ENCODE measurements at places on chromosomes 7 and 10. TPM values are rescaled to one million over a fixed set of nuclear protein-coding genes. Genes with fewer than 3 reads are reported as not detected.

GRCh38 chr7:44084701-44085100 lies 2.4 kb upstream of the POLM start:
- no peak for DNase-seq

- no peak for DNase-seq
These were observed 371.9 kb upstream of the SHH start for GRCh38 chr7:156184164-156184563.

DNA sequence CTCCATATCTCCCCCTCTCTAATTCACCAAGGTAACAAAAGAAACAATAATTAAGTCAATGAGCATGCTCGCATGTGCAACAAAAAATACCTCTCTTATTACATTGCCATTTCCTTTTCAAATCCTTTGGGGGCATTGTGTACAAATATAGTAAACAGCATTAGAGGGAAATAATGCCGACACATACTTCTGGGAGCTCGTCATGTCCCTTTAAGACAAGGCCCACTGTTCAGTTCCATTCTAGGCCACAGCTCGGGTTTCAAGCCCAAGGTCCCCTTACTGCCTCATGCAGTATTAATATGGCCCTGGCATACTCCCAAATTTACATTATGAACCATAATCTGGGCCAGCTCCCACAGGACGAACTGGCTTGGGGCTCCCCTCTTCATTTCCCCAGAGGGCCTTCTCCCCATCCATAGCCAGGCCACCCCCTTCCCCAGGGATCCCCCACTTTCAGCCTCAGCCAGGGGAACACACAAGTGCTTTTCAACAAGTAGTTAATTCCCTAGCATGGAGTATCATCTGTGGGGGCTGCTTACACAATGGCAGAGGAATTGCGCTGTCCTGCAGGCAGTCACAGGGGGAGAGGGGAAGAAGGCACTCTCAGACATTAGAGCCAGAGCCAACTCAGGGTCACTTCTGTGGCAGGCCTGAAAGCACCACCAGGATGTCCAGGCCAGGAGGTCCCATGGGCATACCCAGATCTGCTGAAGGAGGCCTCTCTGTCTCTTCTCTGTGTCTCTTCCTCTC lies 110.6 kb downstream of the KCNMA1 start:
- DNase-seq = no peak

GRCh38 chr7:29957521-29958310 lies 31.9 kb downstream of the SCRN1 start:
- no peak for DNase-seq

DNA sequence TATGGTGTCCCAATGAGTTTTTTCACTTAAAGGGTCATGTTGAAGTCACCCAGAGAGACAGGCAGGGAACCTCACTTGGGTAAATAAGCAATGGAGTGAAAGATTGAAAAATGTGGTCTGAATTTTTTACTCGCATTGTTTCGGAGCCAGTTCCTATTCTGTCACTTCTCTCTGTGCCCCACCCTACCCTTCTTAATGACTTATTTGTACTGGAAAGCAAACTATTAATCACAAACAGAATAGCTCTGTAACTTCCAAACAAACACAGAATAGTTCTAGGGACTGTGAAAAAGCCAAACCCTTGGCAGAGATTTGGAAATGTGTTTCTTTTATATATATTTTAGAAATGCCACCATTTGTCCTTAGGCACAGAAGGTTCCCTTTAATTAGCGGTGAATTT lies 76.0 kb downstream of the LRMDA start:
- no peak for DNase-seq

GRCh38 chr10:109259293-109259692 lies 664.0 kb downstream of the XPNPEP1 start:
- no peak for DNase-seq

FAM25A gene
- not detected for total RNA-seq

- peak; percentile 54 for DNase-seq
These were observed 123.7 kb upstream of the FAM20C start for GRCh38 chr7:68629-69028.

SOSTDC1 gene
- not detected for total RNA-seq

GRCh38 chr7:66118603-66119002 lies 4.0 kb downstream of the CRCP start:
- no peak for DNase-seq

IL15RA gene
- 32.8 TPM for total RNA-seq

UNC5B gene
- total RNA-seq = 21.1 TPM

DNA sequence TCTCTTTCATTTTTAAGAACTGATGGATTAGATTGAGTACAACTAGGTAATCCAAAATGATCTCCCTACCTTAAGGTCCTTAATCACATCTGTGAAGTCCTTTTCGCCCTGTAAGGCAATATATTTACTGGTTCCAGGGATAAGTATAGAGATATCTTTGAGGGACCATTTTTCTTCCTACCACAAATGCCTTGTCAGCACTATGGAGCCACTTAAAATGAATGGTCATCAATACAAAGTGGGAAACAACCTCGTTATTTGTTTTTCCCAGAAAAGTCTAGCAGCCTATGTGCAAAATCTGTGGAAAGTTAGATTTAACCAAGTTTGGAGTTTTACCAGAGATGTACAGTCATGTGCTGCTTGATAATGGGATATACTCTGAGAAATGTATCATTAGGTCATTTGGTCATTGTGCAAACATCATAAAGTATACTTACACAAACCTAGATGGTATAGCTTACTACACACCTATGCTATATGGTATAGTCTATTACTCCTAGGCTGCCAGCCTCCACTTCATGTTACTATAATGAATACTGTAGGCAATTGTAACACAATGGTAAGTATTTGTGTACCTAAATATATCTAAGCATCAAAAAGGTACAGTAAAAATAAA lies 366.2 kb upstream of the TMEM229A start:
- no peak for DNase-seq

Measured in spleen (tissue), 13 donors.